ENCODE measurements at places on chromosomes 11 and 22.

DNA sequence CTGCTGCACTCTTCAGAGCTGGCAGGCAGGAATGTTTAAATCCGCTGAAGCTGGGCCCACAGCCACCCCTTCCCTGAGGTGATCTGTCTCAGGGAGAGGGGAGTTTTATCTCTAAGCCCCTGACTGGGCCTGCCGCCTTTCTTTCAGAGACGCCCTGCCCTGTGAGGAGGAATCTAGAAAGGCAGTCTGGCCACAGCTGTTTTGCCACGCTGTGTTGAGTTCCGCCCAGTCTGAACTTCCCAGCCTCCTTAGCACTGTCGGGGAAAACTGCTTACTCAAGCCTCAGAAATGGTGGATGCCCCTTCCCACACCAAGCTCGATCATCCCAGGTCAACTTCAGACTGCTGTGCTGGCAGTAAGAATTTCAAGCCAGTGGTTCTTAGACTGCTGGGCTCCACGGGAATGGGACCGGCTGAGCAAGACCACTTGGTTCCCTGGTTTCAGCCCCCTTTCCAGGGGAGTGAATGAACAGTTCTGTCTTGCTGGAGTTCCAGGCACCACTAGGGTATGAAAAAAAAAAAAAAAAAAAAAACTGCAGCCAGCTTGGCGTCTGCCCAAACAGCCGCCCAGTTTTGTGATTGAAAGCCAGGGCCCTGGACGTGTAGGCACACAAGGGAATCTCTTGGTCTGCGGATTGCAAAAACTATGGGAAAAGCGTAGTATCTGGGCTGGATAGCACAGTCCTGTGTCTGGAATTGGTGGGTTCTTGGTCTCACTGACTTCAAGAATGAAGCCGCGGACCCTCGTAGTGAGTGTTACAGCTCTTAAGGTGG is 127.4 kb downstream of the SPON1 start:
- peak; percentile 45 for DNase-seq

DNA sequence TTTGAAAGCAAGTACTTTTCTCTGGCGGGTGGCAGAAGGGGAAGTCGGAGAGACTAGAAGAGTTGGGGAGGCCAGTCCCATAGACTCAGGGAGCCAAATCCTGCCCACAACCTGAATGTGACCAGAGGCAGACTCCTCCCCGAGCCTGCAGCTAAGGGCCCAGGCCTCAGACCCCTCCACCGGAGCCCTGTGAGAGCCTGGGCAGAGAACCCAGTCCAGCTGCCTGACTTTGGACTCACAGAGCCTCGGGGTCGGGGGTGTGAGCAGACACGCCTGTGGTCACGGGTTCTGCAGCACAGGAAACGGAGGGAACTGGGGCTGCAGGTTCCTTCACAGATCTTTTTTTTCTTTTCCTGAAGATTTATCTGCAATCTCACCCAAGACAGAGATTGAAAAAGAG is 312.3 kb downstream of the CTTN start:
- DNase-seq: no peak

DNA sequence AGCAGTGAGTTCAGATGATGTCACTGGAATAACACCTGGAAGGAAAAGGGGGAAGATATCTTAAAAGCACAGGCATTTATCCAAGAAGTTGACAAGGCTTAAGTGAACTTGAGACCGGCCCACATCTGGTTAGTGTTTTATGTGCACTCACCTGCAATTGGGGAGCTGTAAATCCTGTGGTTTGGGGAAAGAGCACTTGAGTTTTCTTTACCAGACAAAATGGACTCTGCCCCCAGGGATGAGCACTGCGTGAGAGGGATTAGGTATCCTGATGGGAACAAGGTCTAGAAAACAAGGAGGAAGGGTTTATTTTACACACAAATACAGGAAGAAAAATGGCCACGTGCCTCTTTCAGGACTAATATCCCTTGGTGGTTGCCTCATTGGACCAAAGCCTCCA is 15.2 kb downstream of the E2F8 start:
- no peak for DNase-seq

GRCh38 chr11:102643941-102644340 is 18.8 kb upstream of the MMP20 start:
- no peak for DNase-seq

GRCh38 chr22:37627545-37627944 is 11.9 kb upstream of the SH3BP1 start:
- no peak for DNase-seq

- DNase-seq: no peak
Measured at GRCh38 chr11:134118006-134118405, 49.1 kb downstream of the JAM3 start.
